GM12864 (cell line): ENCODE measurements at places on chromosomes 12 and 14.

DNA sequence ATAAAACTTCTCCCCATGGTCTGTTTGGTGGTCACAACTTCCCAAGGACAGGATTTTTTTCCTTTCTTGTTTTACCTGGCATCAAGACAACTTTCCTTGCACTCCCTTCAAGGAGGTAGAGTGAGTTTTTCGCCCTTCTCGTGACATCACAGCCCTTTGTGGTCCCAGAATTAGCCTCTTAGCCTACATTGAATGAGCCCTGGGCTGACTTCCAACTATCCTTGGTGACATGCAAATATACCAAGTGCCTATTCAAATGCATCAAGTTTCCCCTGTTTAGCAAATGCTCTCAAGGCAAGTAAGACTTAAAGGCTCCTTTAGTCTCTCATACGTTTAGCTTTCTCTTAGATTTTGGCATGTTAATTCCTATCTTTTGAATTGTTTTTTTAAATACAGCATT is 36.6 kb downstream of the TC2N start:
- DNase-seq = peak; percentile 35

- DNase-seq = no peak
These were observed 42.2 kb upstream of the CAPRIN2 start for GRCh38 chr12:30796891-30797371.

DNA sequence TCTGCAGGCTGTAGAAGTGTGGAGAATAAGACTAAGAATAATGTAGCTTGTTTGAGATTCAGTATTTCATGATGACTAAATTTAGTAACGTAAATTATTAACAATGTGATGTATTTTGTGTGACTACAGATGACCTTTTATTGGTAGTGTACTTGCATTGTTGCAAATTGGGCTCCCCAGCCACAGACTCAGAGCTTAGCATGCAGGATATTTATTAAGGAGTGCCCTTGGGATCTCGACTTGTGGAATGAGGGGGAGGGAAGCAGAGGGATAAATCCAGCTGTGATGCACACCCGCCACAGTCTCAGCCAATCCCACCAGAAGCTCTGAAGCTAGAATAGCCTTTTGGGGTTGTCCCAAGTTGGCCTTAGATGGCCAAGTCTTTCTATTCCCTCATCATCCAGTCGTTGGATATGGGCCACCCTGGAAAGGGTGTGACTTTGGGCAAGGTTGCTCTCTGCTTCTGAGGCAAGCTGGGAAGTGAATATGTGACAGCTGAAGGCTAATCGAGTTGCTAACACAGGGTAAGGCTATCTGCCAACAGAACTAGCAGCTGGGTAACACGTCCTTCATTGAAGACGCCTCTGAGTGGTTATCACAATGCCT is 42.1 kb upstream of the USP44 start:
- DNase-seq = no peak

- DNase-seq = no peak
These were observed 176.3 kb downstream of the ESR2 start for GRCh38 chr14:64117671-64118402.

GRCh38 chr12:68495336-68496070 is 115.2 kb upstream of the RAP1B start:
- no peak for DNase-seq
